ENCODE measurements at places on chromosomes 16 and 17.

- no peak for DNase-seq
These were observed 26.9 kb downstream of the MPG start for GRCh38 chr16:104928-105327.

DNA sequence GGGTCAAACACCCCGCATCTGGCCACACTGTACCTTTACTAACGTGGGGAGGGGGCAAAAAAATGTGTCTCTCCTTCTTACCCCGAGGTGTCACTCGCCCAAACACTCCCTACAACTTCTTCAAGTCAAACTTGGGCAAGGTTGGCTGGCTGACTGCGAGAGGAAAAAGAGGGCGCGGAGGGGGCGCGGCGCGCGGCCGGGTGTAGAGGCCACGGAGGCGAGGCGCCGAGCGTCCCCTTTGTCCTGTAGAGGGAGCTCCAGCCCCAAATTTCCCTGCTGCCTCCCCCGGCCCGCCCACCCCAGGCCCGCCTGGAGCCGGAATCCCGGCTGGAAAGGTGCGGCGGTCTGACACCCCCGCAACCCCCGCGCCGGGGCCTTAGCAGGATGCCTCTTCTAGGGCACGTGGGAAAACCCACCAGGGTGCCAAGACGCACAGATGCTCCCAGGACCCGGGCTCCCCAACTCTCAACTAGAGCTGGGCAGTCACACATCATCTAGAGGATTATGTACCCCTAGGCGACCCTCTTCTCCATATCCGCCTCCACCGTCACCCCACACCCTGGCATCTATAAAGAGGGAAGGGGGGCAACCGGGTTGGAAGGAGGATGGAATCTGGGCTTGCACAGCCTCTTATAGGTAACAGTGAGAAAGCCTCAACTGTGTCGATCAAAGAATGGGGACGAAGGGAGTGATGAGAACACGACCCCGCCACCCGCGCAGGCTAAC is 4.2 kb downstream of the IRX3 start:
- DNase-seq = no peak

GRCh38 chr16:23682181-23682580 is 3.5 kb downstream of the PLK1 start:
- no peak for DNase-seq

DNA sequence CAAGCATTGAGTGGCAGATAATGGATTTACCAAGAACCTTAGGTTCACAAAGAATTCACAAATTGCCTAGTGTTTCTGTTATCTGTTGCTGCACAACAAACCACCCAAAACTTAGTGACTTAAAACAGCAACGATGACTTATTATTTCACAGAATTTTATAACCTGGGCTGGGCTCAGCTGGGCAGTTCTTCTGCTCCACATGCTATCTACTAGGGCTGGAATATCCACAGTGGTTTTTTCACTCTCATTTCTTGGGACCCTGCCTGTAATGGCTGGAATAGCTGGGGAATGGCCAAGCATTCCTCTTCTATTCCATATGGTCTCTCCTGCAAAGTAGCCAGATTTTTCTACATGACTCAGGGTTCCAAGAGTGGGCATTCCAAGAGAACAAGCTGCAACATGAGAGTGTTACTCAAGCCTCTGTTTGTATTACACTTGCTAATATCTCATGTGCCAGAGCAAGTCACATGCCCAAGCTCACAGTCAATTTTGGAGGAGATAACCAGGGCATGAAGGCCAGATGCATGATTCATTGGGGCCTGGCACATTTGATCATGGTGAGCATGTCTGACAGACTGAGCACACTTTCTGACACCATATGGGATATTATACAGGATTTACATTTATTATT is 4.9 kb upstream of the PSMD7 start:
- no peak for DNase-seq

- no peak for DNase-seq
These were observed 5.5 kb upstream of the DNAI2 start for GRCh38 chr17:74268558-74268957.

GRCh38 chr16:88972349-88972748 is 4.7 kb downstream of the CBFA2T3 start:
- DNase-seq = no peak

GRCh38 chr17:70588003-70588402 is 418.7 kb downstream of the KCNJ2 start:
- DNase-seq = no peak

DNA sequence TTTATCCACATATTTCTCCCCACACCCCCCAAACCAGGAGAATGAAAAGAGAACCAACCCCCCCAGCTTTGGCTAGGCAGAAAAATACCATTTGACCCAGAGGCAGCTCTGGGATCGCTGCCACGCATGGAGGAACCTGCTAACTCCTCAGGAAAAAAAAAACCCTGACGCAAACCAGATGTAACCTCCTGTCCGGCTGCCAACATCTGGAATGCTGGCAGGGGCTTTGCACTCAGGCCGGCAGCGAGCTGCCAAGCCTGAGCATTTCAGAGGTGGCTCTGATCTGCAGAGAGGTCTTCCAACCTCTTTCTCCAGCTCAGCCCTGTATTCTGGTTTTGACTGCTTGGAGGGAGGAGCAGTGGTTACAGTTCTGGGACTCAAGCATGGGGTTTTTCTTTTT is 8.2 kb downstream of the IGFBP4 start:
- DNase-seq = no peak

GRCh38 chr17:2435181-2435741 is 34.4 kb upstream of the MNT start:
- peak; percentile 5 for DNase-seq

DNA sequence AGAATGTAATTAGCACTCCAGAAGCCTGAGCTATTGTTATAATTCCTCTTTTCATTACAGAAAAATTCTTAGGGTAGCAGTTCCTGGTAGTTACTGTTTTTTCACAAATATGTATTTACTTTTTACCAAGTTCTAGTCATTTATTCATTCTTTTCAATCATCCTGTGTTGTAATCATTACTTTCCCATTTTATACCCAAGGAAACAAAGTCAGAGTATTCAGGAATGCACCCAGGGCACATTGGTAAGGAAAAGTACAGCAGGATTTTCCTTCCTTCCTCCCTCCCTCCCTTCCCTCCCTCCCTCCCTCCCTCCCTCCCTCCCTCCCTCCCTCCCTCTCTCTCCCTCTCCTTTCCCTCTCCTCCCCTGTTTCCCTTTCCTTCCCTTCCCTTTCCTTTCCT is 115.9 kb upstream of the RBFOX1 start:
- no peak for DNase-seq

DNA sequence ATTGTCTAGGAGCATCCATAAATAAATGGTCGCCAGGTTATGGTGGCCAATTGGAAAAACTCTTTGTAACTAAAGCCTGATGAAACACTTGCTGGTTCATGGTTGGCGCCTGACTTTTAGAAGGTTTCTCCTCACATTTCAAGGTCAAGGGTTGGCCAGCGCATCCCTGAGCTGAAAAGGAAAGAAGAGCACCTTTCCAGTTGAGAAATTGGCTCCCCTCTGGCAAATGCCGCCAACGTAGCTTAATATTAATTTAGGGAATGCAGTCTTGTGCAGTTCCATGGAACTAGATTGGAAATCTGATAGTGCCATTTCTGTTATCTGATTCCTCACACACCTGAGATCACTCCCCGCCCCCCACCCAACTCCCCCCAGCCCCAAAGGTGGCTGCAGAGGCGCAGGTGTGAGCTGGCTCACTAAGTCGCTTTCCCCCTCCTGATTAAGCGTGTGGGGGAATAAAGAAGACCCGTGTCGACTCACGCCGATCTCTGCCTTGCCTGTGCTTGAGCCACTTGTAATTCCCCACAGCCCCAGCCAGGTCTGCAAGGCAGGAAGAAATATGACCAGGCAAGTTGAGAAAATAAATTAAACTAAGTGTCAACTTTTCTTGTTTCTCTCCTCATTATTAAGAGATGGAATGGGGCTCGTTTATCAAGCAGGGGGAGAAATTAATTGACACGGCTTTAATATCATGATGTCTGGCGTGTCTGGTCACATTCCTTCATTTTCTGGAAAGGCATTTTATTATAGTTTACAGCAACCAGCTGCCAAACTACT is 157.7 kb downstream of the CCDC182 start:
- DNase-seq = peak; percentile 36

- no peak for DNase-seq
These were observed 2.3 kb upstream of the SOX9 start for GRCh38 chr17:72118335-72119076.

DNA sequence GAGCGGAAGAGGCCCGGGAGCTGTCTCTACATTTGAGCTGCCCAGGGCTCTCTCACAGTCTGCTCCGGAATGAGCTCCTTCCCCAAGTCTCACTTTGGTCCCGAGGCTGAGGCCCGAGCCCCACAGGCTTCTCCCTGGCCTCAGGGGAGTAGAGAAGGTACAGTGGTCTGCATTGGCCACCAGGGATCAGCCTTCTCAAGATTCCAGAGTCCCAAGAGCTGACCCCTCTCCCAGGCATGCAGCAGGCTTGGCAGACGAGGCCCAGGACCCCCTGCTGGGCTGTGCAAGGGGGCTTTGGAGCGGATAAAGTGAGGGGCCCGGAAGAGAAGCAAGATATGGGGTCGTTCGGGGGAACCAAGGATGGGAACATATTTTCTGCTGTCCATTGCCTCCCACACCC is 3.1 kb downstream of the PRSS27 start:
- no peak for DNase-seq

- DNase-seq = no peak
These were observed 43.9 kb upstream of the ALDH3A1 start for GRCh38 chr17:19791918-19792550.

- no peak for DNase-seq
These were observed 22.7 kb upstream of the KCNJ12 start for GRCh38 chr17:21353326-21354010.

GRCh38 chr16:72853575-72854266 is 194.2 kb downstream of the ZFHX3 start:
- DNase-seq = no peak

GRCh38 chr16:67154578-67155294 is 3.9 kb upstream of the B3GNT9 start:
- DNase-seq = no peak

- DNase-seq = no peak
These were observed 10.8 kb downstream of the CASKIN2 start for GRCh38 chr17:75504347-75505151.

- DNase-seq = no peak
These were observed 270.1 kb downstream of the PHKB start for GRCh38 chr16:47731252-47731651.

DNA sequence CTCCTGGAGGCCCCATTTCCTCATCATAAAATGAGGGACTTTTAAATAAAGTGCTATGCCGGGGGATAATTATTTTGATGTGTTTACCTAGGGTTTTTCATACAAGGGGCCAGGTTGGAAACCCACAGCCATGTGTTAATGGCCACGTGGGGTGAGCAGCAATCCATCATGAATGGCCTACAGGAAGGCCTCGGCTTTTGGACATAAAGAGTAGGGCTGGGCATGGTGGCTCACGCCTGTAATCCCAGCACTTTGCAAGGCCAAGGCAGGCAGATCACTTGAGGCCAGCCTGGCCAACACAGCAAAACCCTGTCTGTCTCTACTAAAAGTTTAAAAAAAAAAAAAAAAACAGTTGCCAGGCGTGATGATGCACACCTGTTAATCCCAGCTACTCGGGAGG is 40.3 kb downstream of the MEAK7 start:
- DNase-seq = no peak

DNA sequence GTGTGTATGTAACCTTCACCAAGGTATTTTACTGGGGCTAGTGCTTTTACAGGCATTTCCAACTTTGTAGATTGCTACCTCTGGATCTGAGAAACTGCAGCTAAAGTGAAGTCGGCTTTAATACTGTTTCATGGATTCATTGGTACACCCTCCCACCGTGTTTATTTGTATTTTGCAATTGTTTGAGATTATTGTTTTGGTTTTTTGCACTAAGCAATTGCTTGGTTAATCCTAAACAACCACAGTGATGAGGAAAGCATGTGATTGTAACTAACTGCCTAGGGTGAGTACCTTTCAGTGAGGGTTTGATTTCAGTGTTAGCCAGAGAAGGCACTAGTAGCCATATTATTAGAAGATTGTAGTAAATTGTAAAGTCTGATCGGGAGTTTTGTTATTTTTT is 3.3 kb downstream of the LUC7L3 start:
- no peak for DNase-seq

DNA sequence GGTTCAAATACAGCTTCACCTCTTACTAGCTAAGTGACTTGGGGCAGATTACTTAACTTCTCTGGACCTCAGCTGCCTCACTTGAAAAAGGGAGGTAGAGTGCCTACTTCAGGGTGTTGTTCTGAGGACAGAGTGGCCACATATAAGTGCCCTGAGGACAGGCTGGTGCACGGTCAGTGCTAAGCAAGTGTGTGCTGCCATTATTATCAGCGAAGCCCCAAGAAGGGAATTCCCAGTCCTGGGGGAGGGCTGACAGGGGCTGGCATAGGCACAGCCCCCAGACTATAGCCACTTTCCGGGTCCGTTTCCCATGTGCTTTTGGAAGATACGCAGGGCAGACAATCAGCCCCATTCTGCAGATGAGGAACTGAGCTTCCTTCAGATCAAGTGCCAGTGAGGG is 2.5 kb downstream of the ZBTB4 start:
- DNase-seq = no peak

DNA sequence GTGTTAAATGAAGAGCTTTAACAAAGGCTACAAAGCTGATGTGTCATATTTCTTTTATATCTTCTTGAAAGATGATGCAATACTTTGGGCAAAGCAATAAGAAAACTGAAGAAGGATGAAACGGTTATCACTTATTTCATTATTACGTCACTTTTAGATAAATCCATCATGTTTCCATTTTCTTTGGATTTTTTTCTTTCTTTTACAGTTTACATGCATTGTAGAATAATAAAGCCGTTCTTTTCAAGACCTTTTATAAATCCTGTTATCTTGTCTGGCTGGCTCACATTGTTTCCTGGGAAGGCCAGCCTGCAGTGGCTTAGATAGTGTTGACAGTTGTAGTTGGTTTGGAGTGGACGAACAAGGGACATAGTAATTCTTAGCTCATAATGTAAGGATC is 28.9 kb downstream of the TANC2 start:
- no peak for DNase-seq

GRCh38 chr17:57868910-57869616 is 19.2 kb upstream of the MRPS23 start:
- no peak for DNase-seq

DNA sequence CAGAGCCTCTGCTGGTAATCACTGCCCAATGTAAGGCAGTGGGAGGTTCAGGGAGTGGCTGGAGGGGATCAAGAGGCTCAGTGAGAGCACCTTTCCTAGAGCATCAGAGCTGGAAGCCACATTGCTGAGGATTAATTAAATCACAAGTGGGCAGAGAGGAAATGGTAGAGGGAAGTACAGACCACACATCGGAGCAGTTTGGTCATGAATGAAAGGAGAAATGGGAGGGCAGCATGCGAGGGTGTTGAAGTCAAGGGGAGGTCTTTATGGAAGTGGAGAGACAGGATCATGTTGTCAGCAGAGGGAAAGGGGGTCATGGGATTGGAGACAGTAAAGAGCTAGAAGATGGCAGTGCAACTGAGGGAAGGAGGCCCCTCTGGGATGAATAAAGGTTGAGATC is 2.3 kb downstream of the CCL17 start:
- no peak for DNase-seq

GRCh38 chr17:45307290-45308015 is 9.4 kb downstream of the MAP3K14 start:
- DNase-seq = no peak

GRCh38 chr16:24610416-24610755 is 71.0 kb downstream of the RBBP6 start:
- DNase-seq = peak; percentile 1

Data from NCI-H510A (cell line).